Sigmoid colon (tissue), 7 donors: ENCODE measurements at places on chromosomes 7 and 10. TPM values are rescaled to one million over a fixed set of nuclear protein-coding genes. Genes with fewer than 3 reads are reported as not detected.

Gene ZNF680
- 28.0 TPM for total RNA-seq

GRCh38 chr7:26368542-26368941 is 76.9 kb downstream of the SNX10 start:
- peaks cover 79% of the 10 kb centered on the region for H3K27me3 ChIP-seq
- no peak overlapping the region for H3K4me3 ChIP-seq
- no peaks in the 10 kb centered on the region for H3K4me1 ChIP-seq

Gene NYAP1
- total RNA-seq = 1.3 TPM

DNA sequence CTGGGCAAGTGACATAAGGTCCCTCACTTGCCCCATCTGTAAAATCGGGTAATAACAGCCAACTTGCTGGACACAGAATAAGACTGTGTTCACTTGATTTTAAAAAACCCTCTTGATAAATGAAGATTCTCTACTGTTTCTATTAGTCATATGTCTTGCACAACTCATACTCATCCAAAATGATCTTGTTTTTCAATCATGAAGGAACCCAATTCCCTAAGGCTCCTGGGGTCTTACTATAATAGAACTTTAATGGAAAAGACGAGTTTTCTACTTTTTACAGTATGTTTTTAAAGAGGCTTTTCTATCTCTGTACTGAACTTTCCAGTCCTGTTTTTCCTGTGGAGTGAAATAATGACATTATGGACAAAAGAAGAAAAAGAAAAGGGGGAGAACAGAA is 103.8 kb downstream of the ARID5B start:
- DNase-seq = no peak
- H3K27me3 ChIP-seq = no peaks in the 10 kb centered on the region
- H3K36me3 ChIP-seq = no peaks in the 10 kb centered on the region
- H3K4me1 ChIP-seq = peaks cover 23% of the 10 kb centered on the region

DNA sequence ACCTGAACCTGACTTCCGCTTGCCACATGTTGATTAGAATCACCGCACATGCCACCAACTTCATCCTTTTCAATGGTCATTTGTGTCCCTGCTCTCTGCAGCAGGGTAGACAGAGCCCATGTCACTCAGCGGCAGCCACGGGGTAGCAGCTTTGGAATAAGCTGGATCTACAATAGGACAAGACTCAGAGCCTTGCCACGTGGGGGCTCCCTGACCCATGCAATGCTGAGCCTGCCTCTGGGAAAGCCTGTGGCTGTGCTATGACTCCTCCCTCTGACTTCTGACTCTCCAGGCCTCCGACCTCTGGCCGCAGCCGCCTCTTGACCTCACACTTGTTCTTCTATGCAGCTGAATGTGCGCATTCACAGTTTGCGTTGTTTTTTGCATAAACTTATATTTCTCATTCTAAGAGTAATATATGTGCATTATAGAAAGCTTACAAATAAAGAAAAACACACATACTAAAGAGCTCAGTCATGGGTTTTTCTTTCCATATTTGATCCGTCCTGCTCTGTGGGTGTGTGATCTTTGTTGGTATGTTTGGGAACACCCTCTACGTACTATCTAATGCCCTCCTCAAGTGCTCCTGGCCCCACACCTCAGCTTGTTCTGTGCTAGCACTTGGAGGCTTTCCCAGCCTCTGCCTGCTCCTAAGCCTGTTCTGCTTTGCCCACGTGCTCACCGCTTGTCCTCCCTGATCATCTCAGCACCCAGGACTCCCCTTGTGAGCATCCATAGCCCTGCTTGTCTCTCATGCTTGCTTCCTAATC is 198.0 kb upstream of the MKI67 start:
- no peaks in the 10 kb centered on the region for H3K4me1 ChIP-seq
- DNase-seq = no peak
- H3K27me3 ChIP-seq = peaks cover 6% of the 10 kb centered on the region
- H3K27ac ChIP-seq = no peak overlapping the region

DNA sequence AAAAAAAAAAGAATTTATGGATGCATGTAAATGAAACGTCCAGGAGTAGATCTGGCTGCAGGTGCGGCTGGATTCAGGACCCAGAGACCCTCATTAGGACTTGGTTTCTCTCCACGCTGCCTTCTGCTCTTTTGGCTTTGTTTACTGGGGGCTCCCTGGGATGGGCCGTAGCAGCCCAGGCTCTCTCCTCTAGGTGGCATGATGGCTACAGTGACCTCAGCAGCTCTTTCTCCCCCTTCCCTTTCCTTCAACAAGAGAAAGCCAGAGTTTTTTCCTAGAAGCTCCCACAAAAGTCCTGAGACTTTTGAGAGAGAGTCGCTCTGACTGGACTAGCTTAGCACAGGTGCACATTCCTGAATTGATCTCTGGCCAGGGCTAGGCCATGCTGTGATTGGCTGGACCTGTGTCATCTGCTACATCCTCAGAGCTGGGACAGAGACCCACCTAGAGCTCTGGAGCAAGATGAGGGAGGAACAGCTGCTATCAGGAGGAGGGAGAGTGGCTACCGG is 67.8 kb upstream of the PDCD4 start:
- no peak overlapping the region for H3K4me3 ChIP-seq
- H3K4me1 ChIP-seq = peaks cover 38% of the 10 kb centered on the region
- peak overlapping the region; percentile 80 for H3K27ac ChIP-seq
- no peaks in the 10 kb centered on the region for H3K27me3 ChIP-seq
- no peak for DNase-seq

DNA sequence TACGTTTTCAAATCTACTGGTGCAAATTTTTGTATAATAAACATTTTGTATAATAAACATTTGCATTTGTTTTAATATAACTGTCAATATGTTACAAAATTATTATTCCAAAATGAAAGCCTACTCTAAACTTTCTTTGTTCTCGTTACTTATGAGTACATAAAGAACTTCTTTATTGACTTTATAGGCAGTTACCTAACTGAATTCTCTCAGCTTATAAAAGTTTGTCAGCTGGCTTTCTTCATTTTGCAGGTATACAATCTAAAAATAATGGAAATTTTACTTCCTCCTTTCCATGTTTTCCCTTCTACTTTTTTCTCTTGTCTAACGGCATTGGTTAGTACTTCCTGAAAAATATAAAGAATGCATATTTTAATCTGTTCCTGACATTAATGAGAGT is 137.1 kb downstream of the CHCHD3 start:
- no peaks in the 10 kb centered on the region for H3K4me1 ChIP-seq
- no peak overlapping the region for H3K27ac ChIP-seq
- H3K27me3 ChIP-seq = no peaks in the 10 kb centered on the region
- H3K36me3 ChIP-seq = no peaks in the 10 kb centered on the region
- DNase-seq = no peak

Gene TRIL
- 1.5 TPM for total RNA-seq

GRCh38 chr7:1473864-1474512 is 14.7 kb upstream of the MICALL2 start:
- peak; percentile 93 for DNase-seq
- no peaks in the 10 kb centered on the region for H3K27me3 ChIP-seq
- peaks cover 33% of the 10 kb centered on the region for H3K36me3 ChIP-seq
- H3K4me1 ChIP-seq = peaks cover 10% of the 10 kb centered on the region

DNA sequence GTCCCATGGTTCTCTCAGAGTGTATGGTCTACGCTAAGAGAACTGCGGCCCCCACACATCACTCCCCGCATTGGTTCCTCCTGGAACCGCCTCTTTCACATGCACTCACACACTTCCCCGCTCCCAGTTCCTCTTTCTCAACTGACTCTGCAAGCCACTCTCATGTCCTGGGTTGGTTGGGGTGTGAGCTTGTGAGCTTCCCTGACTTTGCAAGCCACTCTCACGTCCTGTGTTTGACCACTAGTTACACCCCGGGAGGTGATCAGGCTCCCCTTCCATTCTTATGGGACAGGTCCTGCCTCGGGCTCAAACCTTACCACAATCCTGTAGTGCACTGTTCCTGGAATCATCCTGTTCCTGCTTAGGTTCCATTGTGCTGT is 105.0 kb downstream of the TRIM24 start:
- no peaks in the 10 kb centered on the region for H3K27me3 ChIP-seq
- no peak overlapping the region for H3K27ac ChIP-seq
- no peaks in the 10 kb centered on the region for H3K36me3 ChIP-seq
- no peak overlapping the region for H3K4me3 ChIP-seq
- no peak for DNase-seq

Gene SAMD8
- 25.0 TPM for total RNA-seq

- no peaks in the 10 kb centered on the region for H3K36me3 ChIP-seq
- no peak overlapping the region for H3K27ac ChIP-seq
- no peaks in the 10 kb centered on the region for H3K27me3 ChIP-seq
- H3K4me1 ChIP-seq = no peaks in the 10 kb centered on the region
- DNase-seq = peak; percentile 53
- no peak overlapping the region for H3K4me3 ChIP-seq
Measured at GRCh38 chr10:5478694-5479305, 20.6 kb downstream of the CALML5 start.

GRCh38 chr7:112410092-112410491 is 40.2 kb upstream of the IFRD1 start:
- H3K27ac ChIP-seq = no peak overlapping the region
- H3K36me3 ChIP-seq = no peaks in the 10 kb centered on the region
- H3K4me1 ChIP-seq = peaks cover 4% of the 10 kb centered on the region
- H3K4me3 ChIP-seq = no peak overlapping the region
- DNase-seq = no peak
